ENCODE measurements at places on chromosomes 1 and 21.

- no peak for DNase-seq
Observed at GRCh38 chr1:112059679-112060078, 70.2 kb upstream of the KCND3 start.

DNA sequence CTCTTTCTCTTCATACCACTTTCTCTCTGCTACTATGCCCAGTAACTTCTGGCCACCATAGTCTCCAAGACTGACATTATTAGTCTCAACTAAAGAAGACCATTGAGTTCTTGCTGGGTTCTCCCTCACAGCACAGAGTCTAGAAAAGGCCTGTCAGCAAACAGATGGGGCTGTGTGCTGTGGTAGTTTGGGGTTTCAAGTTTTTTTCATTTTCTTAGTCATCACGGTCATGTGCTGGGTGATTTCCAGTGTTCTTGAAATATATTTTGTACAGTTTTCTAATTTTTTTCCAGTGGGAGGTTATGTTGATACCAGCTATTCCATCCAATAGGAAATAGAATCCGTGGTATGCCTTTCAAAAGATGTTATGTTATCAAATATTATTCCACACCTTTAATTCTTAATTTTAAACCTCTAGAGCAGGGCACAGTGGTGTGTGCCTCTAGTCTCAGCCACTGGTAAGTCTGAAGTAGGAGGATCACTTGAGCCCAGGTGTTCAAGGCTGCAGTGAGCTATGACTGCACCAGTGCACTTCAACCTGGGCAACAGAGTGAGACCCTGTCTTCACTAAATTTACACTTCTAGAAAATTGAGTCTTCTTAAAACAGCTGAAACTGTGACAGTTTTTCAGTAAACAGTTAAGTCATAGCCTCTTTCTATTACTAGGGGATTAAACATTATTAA lies 8.3 kb downstream of the CFHR2 start:
- DNase-seq: no peak

DNA sequence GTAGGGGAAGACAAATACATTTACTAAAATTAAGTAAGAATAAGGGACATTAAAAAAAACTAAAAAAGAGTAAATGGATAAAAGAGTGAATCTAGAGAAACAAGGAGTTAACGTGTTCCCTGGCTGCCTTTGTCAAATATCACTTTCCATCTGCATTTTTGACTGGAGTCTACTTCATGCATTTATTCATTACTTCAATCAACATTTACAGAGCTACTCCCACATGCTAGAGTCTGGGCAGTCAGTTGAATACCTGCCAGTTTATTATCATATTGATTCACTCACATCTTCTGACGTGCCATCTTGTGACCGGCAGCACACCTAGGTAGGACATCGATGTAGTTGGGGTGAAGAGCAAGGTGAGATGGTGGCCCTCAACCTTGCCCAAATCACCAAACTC lies 35.6 kb upstream of the KCNA3 start:
- DNase-seq: no peak

DNA sequence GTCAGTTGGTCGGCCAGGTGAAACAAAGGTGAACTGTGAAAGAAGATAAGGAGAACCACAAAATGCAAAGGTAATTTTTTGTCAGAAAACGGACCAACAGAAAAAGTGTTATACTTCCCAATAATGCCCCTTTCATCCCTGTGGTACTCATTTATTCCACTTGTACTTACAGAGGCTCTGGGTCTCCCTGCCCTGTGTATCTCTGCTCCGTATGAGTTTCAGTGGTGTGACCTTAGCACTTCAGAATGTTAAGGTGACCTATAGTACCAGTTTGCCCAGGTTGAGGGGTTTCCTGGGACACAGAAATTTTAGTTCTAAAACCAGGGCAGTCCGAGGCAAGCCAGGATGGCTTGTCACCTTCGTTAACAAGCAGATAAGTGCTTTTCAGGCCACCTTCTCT lies 254.8 kb downstream of the OLFM3 start:
- DNase-seq: no peak

DNA sequence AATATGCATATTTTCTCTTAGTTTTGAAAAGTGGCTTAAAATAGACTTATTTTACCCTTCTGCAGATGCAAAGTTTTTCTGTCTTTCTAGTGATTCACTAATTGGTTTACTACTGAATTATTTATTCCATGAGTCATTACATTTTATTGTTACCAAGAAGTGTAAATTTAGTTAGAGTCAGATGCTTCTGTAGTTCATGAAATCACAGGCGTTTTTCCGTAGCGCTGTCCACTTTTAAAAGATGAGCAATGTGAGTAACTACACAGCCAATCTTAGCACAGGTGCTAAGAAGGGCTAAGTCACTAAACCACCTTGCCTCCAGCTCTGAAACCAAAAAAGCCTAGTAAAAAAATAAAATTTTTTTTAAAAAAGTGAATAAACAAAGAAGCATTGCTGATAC lies 24.7 kb downstream of the RGS13 start:
- peak; percentile 34 for DNase-seq

- DNase-seq: no peak
Observed at GRCh38 chr1:117541003-117541402, 64.8 kb upstream of the TENT5C start.

GRCh38 chr1:20199403-20199802 lies 13.1 kb upstream of the PLA2G2C start:
- DNase-seq: no peak

DNA sequence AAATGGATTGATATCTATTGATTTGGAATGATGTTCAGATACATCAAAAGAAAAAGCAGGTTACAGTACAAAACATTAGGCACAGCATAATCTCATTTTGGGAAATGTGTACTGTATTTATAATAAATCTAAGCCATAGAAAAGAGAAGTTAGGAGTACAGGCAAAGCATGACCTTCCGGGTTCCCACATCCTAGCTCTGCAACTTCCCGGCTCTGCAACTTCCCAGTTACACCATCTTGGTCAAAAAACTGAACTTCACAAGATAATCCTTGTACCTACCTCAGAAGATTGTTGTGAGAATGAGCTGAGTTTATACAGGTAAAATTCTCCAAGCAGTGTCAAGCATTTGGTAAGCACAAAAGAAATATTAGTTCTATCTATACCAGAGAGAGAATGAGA lies 21.7 kb upstream of the SLC44A3 start:
- DNase-seq: no peak

GRCh38 chr21:42073145-42074099 lies 2.3 kb downstream of the UMODL1 start:
- DNase-seq: no peak

DNA sequence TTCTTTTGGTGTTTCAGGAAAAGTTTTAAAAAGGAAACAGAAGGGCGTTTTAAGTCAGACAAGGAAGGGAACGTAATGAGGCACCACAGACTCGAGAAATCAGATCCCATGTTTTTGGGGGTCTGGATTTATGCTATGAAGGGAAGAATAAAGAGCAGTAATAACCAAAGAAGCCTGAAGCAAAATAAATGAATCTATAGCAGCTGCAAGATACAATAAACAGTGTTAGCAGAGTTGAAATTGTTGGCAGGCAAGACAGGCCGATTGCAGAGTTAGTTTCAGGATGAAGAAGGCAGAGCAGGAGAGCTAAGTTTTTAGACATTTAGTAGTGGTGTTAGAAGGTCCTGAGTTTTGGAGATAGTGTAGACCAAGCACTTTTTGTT lies 425 bp downstream of the DDR2 start:
- no peak for DNase-seq

DNA sequence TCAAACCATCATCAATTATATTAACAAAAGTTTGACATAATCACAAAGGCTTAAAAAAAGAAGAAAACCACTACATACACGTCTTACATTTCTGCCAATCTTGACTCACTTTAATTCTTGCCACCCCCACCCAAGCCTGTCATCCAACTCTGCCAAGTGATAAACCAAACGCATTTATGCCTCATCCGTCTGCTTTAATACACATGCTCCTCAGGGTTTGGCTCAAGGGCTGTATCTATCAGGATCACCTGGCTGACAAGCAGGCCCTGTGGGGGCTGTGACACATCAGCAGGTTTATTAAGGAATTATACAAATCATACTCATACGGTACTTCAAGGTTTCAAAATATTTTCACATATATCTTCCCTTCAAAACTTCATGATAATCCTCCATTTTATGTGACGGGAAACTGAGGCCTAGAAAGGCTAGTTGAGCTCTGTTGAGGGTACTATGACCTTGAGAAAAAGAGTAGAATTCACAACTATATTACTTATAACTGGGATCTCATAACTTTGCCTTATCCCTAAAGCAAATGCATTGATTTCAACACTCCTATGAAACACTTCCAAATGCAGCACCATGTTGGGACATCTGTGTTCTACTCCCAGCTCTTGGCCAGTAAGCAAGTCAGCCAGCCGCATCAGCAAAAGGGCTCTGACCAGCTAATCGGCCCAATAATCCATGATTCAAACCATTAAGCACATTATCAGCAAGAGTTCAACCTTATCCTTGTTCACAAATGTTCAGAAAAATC lies 8.7 kb downstream of the SORT1 start:
- DNase-seq: no peak

GRCh38 chr1:38701088-38701487 lies 158.5 kb downstream of the RRAGC start:
- DNase-seq: no peak

DNA sequence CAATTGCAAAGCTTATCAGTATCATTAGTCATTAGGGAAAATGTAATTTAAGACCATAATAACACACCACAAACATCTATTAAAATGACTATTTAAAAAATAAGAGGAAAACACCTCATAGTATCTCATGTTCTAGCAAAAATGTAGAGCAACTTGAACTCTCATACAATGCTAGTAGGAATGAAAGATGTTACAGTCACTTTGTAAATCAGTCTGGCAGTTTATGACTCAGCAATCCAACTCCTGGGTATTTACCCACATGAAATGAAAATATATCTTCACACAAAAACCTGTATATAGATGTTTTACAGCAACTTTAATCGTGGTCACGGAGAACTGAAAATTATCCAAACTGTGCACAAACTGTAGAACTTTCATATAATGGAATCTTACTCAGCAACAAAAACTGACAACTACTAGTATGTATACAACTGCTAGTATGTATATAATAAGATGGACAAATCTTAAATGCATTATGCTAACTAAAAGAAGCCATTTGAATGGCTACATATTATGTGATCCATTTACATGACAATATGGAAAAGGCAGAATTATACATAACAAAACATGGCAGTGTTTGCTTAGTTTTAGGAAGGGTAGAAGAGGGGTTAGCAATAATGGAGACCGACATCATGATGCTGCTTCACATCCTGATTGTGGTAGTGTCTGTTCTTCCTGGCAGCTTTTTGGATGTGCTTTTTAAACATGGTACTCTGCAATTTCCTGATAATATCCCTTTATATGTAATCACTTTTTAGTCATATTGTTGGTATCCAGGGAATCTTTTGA lies 267.0 kb downstream of the KCTD3 start:
- DNase-seq: no peak

DNA sequence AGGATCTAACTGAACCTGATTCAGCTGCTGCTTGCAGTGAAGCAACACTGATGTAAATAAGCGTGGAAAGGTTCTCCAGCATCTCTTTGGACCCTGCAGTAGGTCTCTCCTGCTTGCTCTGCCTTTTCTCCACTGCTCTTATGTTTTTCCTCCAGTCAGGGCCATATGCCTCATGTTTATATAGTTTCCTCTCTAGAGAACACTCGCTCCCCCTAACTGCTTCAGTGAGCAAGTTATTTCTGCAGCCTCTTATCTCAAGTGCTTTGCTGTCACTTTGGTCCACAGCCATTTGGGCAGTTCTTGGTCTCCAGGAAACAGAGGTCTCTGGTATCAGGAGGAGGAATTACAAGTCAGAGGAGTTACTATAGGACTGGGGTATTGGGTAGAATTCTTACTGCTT lies 5.3 kb downstream of the PRUNE1 start:
- DNase-seq: no peak

- no peak for DNase-seq
Observed at GRCh38 chr21:43771698-43772424, 4.2 kb downstream of the CSTB start.
